ENCODE measurements at places on chromosomes 13 and 19.
A peak's percentile ranks its signal among the peaks of the same experiment; 100 is the strongest.

DNA sequence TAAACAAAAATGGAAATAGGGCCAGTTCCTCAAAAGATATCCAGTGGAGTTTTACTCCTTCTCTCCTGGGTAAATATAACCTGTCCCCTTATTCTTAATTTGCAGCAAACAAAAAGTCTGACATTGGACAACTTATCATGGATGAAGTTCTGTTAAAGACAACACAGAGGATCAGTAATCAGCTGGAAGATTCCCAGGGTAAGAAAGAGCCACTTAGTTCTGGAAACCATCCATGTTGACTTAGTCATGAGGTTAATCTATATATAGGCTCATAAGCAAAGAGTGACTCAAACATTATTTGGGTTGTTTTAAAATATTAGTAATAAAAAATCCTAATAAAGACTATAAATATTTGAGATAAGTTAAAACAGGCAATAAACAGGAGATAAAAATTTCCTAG, 40.5 kb upstream of the EBPL start:
- no peak for DNase-seq

DNA sequence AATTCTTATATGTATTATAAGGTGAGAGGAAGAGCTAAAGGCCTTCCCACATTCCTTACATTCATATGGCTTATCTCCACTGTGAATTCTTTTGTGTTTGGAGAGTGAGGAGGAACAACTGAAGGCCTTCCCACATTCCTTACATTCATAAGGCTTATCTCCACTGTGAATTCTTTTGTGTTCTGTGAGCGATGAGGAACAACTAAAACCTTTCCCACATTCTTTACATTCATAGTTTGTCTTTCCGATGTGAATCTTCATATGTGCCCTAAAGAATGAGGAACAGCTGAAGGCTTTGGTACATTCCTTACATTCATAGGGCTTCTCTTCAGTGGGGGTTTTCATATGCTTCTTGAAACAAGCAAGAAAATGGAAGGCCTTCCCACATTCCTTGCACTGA, 13.3 kb downstream of the ZNF699 start:
- DNase-seq: no peak

DNA sequence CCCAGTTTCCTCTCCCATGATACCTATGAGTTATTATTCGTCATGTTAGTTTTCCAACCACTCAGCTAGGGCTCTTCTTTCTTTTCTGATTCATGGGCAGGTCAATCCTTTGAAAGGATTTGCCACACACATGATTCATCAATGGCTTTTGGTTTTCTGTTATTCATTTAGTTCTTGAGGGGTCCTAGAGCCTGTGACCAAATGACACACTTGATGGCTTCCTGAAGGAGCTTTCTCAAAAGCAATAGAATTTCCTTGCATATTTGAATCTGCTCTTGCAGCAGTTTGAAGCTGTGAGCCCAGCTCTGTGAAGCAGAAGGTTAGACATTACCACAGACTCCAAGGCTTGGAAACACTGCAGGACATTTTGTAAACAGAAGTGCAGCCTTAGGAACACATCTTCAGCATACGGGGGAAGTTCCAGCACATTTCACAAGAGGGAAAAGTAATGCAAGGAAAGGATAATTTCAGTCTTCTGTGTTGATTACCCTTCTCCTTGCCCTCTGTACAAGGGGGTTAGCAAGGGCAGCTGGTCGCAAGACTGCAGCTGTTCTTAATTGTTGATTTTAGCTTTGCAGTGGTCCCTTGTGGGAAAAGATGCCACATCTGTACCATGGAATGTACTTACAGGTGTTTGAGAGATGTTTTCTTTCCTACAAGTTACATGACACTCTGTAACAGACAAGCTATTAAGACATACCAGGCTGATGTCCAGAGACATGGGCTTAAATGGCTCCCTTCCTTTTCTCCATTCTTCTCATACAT, 338.6 kb downstream of the KCNRG start:
- no peak for DNase-seq

DNA sequence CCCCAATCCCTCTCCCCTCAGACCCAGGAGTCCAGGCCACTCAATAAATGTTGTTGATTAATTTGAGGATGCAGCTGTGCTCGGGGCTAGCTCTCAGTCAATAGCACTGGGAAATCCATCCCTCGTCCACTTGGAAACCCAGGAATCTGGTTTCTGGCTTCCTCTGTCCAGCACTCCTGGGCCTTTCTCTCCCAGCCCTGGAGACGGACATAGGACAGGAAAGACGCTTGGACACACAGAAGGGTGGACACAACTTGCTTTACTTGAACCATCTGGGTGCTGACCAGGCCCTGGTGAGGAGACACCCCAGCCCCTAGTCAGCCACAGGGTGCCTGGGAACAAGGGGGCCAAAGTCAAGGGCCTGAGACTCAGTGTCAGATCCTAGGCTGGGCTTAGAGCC, 891 bp upstream of the TNNI3 start:
- DNase-seq: no peak

GRCh38 chr19:50556282-50557008, 11.8 kb downstream of the LRRC4B start:
- DNase-seq: peak; percentile 50

DNA sequence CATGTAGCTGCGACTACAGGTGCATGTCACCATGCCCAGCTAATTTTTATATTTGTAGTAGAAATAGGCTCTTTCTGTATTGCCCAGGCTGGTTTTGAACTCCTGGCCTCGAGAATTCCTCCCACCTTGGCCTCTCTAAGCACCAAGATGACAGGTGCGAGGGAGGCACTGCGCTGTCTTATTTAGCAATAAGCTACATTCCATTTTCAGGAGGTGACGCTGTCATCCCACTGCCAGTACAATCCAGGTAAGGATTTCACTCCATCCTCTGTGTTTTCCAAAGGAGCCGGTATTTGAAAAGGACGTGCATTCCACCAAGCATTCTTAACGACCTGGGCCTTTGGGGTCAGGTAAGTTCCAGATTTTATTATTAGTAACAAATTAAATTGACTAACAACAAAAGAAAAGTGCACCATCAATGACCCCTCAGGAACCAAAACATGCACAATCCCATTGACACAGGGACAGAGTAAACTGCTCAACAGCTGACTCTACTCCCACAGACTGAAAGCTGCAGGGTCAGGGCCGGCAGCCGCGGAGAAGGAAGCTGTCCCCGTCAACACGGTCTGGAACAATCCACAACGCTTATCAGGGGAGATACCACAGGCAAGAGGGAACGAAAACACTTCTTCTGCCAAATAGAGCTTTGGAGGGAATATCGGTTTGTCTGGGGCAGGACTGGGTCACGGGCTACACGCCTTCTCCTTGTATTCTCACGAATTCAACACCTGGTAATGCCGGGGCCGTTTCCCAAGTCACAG, 82.8 kb downstream of the INSR start:
- DNase-seq: no peak

DNA sequence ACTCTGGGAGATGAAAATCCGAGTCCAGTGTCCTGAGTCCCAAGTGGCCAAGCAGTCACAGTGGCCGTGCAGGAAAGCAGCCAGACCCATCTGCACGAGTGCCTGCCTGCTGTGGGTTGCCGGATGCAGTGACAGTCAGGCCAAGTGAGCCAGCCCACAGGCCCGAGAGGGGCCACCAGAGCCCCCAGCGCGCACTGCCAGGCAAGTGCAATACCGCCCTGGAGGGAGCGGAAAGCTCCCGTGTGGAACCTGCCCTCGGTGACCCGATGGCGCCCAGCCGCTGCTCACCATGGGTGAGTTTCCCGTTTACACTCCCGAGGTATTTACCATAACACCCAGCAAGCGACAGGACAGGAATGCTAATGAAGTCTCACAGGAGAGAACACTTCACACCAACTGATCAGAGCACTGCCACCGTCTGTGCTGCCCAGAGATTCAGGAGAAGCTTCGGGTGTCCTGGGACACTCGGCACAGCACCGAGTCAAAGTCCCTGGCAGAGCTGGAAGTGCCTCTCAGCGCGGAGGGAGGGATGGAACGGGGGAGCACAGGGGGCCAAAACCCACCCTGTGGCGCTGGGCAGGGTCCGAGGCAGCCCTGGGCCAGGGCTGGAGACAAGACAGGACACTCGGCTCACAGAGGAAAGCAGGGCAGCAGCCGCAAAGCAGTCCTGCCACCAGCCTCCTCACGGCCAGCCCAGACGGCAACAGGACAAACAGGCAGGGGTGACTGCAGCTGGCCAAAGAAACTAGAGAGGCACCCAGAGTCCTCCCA, 21.3 kb upstream of the TINCR start:
- DNase-seq: no peak

GRCh38 chr13:63249411-63250187, 1834.0 kb upstream of the PCDH20 start:
- DNase-seq: no peak

GRCh38 chr13:112769615-112770014, 79.8 kb downstream of the ATP11A start:
- DNase-seq: no peak

DNA sequence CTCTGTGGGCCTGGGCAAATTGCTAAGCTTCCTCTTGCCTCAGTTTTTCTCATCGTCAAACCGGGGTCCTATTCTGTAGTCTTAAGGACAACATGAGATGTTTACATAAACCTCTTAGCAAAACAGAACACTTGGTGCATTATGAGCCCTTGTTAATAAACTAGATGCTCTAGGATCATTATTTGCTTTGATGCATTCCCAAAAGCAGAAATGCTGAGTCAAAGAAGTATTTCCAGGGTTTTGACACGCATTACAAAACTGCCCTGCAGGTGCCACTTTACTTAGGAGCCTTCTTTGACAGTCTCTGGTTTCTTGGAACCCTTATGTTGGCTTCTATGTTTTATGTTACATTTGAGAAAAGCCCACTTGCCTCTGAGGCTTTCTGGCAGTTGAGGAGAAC, 12.1 kb downstream of the AKAP11 start:
- no peak for DNase-seq

GRCh38 chr19:50250450-50251136, 47.2 kb downstream of the MYH14 start:
- DNase-seq: no peak

- DNase-seq: no peak
These were observed 574.8 kb downstream of the IRS2 start for GRCh38 chr13:109211616-109212015.

DNA sequence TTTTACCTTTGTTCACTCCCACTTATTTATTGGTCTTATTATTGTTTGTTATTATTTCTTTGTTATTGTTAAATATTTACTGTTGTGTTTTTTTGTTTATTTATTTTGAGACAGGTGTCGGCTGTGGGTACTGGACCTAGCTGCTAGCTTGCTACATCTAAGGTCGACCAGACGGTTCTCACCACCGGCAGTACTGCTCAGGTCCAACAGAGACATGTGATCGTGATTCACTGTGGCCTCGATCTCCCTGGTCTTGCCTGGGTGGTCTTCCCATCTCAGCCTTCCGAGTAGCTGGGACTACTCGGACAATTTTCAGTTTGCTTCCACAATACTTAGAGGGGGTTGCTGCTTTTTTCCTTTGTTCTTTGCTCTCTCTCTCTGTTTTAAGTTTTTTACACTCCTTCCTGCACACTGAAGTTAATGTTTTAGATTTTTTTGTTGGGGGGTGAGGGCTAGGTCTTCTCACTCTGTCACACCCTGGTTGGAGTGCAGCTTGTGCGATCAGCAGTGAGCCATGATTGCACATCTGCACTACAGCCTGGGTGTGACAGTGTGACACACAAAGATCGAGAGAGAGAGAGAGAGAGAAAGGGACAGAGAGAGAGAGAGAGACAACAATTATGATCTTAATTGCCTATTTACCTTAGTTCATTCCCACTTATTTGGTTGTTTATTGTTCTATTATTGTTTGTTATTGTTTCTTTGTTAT, 1432.4 kb downstream of the UQCRFS1 start:
- no peak for DNase-seq

- DNase-seq: no peak
These were observed 66.7 kb downstream of the SLC10A2 start for GRCh38 chr13:102999499-102999898.

DNA sequence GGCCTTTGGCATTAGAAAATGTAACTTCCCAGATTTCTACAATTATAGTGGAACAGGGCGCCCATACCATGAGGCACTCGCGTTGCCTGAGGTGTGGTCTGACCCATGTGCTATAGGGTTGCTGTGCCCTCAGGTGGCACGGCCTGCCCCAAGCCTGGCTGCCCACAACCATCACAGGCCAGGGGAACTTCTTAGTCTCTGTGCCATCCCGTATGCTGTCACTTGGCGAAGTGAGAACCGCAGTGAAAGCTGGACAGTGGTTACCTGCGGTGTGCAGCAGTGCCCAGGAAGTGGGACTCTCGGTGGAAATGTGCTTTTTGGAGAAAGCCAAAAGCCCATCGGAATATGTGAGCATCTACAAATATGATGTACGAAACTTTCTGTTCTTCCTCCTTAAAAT, 88.2 kb upstream of the GPR183 start:
- DNase-seq: no peak

DNA sequence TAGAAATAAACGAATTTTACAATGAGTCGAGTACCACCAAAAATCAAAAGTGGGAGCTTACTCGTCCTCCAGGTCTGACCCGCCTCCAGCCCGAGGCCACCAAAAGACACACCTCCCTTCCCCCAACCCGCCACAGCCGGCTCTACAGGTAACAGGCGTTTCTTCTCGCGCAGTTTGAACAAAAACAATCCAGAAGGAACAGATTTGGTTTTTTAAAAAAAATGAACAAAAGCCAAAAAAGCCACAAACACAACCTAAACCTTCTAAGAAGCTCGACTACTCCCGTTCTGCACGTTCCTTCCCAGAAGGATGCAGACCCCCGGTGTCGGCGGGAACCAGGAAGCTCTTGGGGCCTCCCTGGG, 671 bp downstream of the ZDHHC20 start:
- DNase-seq: peak; percentile 28

DNA sequence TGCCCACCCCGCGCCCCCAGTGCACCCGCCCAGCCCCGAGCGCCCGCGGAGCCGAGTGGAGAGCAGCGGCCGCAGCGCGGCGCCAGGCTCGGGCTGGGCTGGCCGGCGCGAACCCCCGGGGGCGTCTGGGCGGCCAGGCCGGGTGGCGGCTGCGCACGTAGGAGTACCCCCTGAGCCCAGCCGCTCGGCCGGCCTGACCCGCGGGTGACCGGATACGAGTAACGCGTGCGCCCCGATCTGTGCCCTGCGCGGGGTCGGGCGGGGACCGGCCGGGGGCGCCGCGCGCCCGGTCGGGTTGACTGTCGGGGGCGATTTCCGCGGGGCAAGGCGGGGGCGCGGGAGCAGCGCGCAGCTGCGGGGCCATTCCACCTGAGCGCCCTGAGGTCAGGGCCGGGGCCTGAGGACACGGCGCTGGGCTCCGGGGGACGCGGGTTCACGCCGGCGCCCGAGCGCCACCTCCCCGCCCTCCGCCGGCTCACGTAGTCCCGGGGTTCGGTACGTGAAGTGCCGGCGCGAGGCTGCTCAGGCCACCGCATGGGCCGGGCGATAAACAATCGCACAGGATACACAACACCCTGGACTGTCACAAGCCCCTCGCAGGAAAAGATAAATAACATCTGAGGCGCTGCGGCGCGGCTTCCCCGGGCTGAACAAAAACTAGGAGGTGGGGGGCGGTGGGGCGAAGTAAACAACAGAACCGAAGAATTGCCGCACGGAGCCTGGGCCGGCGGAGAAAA, 37.6 kb upstream of the FLT1 start:
- no peak for DNase-seq
